ENCODE measurements at places on chromosomes 3 and 15. TPM values are rescaled to one million over a fixed set of nuclear protein-coding genes. Genes with fewer than 3 reads are reported as not detected.

The OXNAD1 gene
- polyA plus RNA-seq: 17.9 TPM

DNA sequence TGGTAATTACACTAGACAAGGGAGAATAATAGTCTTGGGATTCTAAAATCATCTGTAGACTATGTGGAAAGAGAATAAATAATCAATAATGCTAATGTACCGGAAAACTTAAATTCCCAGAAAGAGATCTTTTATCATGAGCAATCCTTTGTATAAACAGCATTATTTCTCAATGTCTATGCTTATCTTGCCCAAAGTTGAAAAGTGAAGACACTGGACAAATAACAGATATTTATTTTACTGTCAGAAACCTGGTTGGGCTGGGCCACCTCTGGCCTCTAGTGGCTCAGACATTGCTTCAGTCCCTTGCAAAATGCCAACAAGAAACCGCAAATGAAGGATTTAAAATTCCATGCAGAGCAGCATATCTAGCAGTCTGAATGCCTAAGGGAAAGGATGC lies 409.9 kb downstream of the FHIT start:
- no peak for DNase-seq

The MEX3B gene
- 11.1 TPM for polyA plus RNA-seq

- peak; percentile 43 for DNase-seq
Observed at GRCh38 chr3:8070011-8070410, 431.6 kb upstream of the LMCD1 start.

The SCG5 gene
- polyA plus RNA-seq: 18.2 TPM

The GOLGA8O gene
- polyA plus RNA-seq: 0.18 TPM

The CCR8 gene
- not detected for polyA plus RNA-seq

Measured in left kidney (tissue), 8 donors.